ENCODE measurements at places on chromosomes 3 and 15.

DNA sequence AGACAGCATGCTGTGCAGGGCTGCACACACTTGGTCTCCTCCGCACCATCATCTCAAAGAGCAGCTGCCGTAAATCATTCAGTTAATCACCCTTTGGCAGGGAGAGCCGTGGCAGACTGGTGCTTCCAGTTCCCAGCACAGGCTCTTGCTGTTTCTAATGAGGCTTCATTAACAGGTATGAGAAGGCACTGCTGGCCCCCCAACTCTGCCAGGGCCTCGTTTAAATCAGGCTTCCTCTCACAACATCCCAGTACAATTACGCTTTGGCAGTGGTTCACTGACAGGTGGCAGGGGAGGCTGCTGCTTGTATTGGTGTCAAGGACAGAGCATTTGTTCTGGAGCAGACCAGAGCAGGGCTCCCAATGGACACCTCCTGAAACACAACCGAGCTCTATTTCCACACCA, 77.1 kb downstream of the BFSP2 start:
- DNase-seq: no peak

GRCh38 chr3:14200276-14200675, 21.7 kb downstream of the LSM3 start:
- DNase-seq: no peak

DNA sequence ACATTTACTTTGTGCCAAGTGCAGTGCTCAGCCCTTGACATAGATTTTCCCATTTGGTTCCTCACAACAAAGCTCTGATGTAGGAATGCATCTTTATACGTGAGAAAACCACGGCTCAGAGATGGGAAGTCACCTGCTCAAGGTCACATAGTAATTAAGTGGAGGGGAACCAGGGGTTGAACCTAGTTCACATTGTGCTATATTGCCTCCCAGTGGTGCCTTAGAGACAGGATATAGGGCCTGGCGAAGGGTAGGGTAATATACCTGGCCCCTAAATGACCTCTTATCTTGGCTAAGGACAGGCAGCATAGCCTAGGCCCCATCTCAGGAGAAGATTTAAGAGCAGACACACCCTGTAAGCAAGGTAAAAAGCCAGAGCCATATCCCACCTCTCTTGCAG, 71.5 kb downstream of the FOXP1 start:
- no peak for DNase-seq

- no peak for DNase-seq
Measured at GRCh38 chr3:137300703-137301102, 342.9 kb downstream of the IL20RB start.

DNA sequence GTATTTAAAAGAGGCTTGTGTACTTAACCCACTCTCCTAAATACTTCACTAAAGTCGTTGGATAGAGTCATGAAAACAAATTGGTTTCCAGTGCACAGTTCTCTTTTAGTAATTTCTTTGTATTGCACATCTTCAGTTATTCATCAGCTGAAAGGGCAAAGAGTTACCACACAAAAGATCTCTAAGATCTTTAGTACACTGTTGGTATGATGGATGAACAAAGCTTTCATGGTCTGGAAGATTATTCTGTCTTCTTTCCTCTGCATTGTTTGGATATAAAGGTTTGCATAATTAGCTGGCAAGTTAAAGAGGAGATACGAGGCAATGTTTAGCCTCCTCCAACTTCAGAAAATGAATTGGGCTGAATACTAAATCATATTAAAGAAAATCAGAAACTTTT, 40.5 kb downstream of the BCHE start:
- no peak for DNase-seq

- DNase-seq: peak; percentile 35
Measured at GRCh38 chr3:51384055-51384725, 901 bp upstream of the MANF start.

GRCh38 chr15:63458026-63458425, 46.4 kb upstream of the USP3 start:
- DNase-seq: no peak

DNA sequence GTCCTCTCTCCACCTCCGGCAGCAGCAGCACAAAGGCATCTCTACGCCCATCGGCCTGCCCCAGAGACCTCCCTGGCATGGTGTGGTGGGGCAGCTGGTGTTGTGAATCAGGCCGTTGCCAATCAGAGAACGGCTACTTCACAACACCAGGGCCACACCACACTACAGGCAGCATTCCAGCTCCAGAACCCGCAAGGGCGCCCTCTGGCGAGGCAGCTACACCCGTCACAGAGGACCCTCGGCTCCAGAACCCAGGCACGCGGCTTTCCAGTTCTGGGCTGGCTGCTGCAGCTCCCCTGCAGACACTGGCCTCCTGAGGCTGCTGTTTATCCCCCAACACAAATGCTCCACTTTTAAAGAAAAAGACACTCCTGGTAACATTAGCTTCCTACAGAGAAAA, 127.5 kb upstream of the TOPAZ1 start:
- DNase-seq: no peak

GRCh38 chr3:29145360-29145759, 135.5 kb upstream of the RBMS3 start:
- no peak for DNase-seq

- no peak for DNase-seq
Measured at GRCh38 chr3:52146811-52147210, 7.4 kb downstream of the POC1A start.

- no peak for DNase-seq
Measured at GRCh38 chr3:98048586-98048985, 13.5 kb upstream of the GABRR3 start.

- no peak for DNase-seq
Measured at GRCh38 chr3:104961851-104962250, 404.9 kb upstream of the ALCAM start.

Data from RKO (cell line).